ENCODE measurements at places on chromosomes 13 and 19. TPM values are rescaled to one million over a fixed set of nuclear protein-coding genes. Genes with fewer than 3 reads are reported as not detected.

Gene FUT6
- total RNA-seq: 0.19 TPM

- no peaks in the 10 kb centered on the region for H3K4me1 ChIP-seq
- H3K4me3 ChIP-seq: no peak overlapping the region
- H3K27ac ChIP-seq: no peak overlapping the region
- no peaks in the 10 kb centered on the region for H3K27me3 ChIP-seq
- no peaks in the 10 kb centered on the region for H3K36me3 ChIP-seq
These were observed 215.7 kb downstream of the KATNAL1 start for GRCh38 chr13:30091691-30092090.

Gene CEACAM19
- 9.9 TPM for total RNA-seq

Gene ZNF8
- total RNA-seq: 9.6 TPM

DNA sequence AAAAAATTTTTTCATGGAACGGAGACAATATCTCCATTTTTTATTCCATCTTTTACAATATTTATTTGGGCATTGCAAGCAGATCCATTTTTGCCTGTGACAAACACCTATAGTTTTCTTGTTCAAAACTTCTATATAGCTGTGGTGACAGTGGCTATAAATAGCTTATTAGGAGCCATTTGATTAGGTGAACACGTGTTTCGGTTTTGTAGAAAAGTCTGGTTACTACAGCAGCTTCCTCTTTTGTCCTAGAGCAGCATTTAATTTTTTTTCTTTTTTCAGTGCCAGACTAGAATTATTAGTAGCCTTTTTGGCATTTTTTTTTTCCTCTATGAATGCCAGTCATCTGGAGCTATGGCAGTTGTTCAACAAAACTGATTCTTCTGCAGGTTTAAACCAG lies 123.5 kb downstream of the RXFP2 start:
- no peak overlapping the region for H3K27ac ChIP-seq
- DNase-seq: no peak
- no peaks in the 10 kb centered on the region for H3K36me3 ChIP-seq
- no peaks in the 10 kb centered on the region for H3K4me1 ChIP-seq

GRCh38 chr19:2693492-2694160 lies 8.9 kb downstream of the GNG7 start:
- H3K27me3 ChIP-seq: no peaks in the 10 kb centered on the region
- H3K27ac ChIP-seq: no peak overlapping the region
- H3K4me1 ChIP-seq: peaks cover 16% of the 10 kb centered on the region

Gene KLK13
- total RNA-seq: 7.8 TPM

DNA sequence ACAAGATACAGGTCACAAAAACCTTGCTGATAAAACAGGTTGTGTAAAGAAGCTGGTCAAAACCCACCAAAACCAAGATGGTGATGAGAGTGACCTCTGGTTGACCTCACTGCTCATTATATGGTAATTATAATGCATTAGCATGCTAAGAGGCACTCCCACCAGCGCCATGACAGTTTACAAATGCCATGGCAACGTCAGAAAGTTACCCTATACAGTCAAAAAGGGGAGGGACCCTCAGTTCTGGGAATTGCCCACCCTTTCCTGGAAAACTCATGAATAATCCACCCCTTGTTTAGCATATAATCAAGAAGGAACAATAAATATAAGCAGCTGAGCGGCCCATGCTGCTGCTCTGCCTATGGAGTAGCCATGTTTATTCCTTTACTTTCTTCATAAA lies 434.1 kb downstream of the ZNF536 start:
- no peaks in the 10 kb centered on the region for H3K4me1 ChIP-seq
- H3K27ac ChIP-seq: no peak overlapping the region

- no peak for DNase-seq
- H3K4me3 ChIP-seq: no peak overlapping the region
- H3K4me1 ChIP-seq: no peaks in the 10 kb centered on the region
- H3K27ac ChIP-seq: no peak overlapping the region
- no peaks in the 10 kb centered on the region for H3K36me3 ChIP-seq
These were observed 8.2 kb upstream of the UBL3 start for GRCh38 chr13:29858667-29859066.

- H3K4me3 ChIP-seq: no peak overlapping the region
- no peaks in the 10 kb centered on the region for H3K27me3 ChIP-seq
These were observed 2448.7 kb upstream of the PCDH20 start for GRCh38 chr13:63864171-63864902.

Gene MBD3L3
- total RNA-seq: 2.6 TPM

Gene SLITRK1
- total RNA-seq: 0.06 TPM

- no peak overlapping the region for H3K27ac ChIP-seq
- DNase-seq: no peak
- no peaks in the 10 kb centered on the region for H3K4me1 ChIP-seq
These were observed 23.0 kb downstream of the PIAS4 start for GRCh38 chr19:4030552-4030951.

Gene CGB3
- not detected for total RNA-seq

- no peaks in the 10 kb centered on the region for H3K36me3 ChIP-seq
- H3K4me3 ChIP-seq: no peak overlapping the region
- no peak overlapping the region for H3K27ac ChIP-seq
- no peak for DNase-seq
These were observed 61.7 kb upstream of the WASF3 start for GRCh38 chr13:26495750-26496149.

- no peaks in the 10 kb centered on the region for H3K27me3 ChIP-seq
- H3K4me1 ChIP-seq: peaks cover 7% of the 10 kb centered on the region
- no peak for DNase-seq
- H3K36me3 ChIP-seq: no peaks in the 10 kb centered on the region
- H3K4me3 ChIP-seq: no peak overlapping the region
- no peak overlapping the region for H3K27ac ChIP-seq
These were observed 19.9 kb downstream of the STARD13 start for GRCh38 chr13:33265607-33266006.

DNA sequence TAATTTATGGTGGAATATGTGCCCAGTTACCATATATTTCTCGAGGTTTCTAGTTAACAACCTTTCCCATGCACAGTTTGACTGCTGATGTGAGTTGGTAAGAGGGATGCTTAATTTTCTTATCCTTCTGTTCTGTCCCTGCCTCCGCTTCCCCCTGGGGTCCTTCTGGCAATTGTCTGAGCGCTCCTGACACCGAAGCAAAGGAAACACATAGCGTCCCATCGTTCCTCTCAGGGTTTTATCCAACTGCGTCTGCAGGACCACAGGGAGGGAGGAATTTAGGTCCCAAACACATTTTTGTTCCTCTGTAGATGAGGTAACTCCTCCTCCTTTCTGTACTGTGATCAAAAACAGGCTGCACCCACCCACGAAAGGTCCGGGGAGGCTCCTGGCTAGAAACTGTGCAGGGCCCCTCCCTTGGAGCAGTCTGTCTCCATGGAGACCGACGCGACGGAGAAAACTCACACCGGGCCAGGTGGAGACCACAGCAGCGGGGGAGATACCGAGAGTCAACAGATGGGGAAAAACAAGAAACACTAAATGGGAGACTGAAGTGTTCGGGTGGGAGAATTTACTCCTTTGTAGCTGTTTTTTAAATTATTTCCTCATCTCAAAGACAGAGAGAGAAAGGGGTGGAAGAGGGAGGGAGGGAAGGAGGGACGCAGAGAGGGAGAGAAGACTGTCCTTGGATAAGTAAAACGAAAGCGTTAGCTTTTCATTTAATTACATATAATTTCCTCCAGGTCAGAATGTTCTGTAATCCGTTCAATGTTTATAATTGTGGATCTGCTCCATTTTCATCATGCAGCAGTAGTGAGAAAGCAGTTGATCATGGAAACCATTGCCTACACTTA lies 191.8 kb upstream of the NBEA start:
- H3K36me3 ChIP-seq: no peaks in the 10 kb centered on the region
- no peaks in the 10 kb centered on the region for H3K27me3 ChIP-seq
- no peak overlapping the region for H3K27ac ChIP-seq
- DNase-seq: peak; percentile 58
- no peaks in the 10 kb centered on the region for H3K4me1 ChIP-seq

Gene PROZ
- total RNA-seq: 0.63 TPM

- no peak overlapping the region for H3K4me3 ChIP-seq
- H3K27ac ChIP-seq: no peak overlapping the region
These were observed 1109.6 kb upstream of the ATXN8OS start for GRCh38 chr13:68998056-68998455.

DNA sequence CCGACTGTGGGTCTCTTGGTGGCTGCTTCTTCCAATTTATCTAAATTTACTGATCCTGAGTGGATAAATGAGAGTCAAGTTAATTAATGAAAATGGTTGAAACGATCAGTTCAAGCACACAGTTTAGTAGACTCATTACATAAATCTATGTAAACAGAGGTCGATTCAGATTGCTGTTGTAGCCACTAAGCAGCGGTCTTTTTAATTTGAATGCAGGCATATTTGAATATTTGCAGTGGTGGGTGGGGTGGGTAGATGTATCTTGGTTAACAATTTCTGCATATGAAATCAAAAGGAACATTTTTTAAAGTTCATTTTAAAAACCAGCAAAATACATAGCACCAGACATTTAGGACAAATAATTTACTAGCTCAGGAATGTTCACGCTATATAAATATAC lies 325.9 kb downstream of the KLF12 start:
- no peak for DNase-seq
- no peak overlapping the region for H3K27ac ChIP-seq
- H3K4me1 ChIP-seq: no peaks in the 10 kb centered on the region
- H3K4me3 ChIP-seq: no peak overlapping the region
- H3K27me3 ChIP-seq: no peaks in the 10 kb centered on the region

- no peak overlapping the region for H3K4me3 ChIP-seq
- no peaks in the 10 kb centered on the region for H3K4me1 ChIP-seq
- no peaks in the 10 kb centered on the region for H3K27me3 ChIP-seq
- no peak overlapping the region for H3K27ac ChIP-seq
- H3K36me3 ChIP-seq: no peaks in the 10 kb centered on the region
These were observed 28.5 kb downstream of the AP1M1 start for GRCh38 chr19:16226184-16226591.

Gene LIM2
- total RNA-seq: not detected

Gene MYH14
- total RNA-seq: 7.9 TPM

- no peaks in the 10 kb centered on the region for H3K27me3 ChIP-seq
- no peak for DNase-seq
- no peak overlapping the region for H3K4me3 ChIP-seq
- H3K4me1 ChIP-seq: peaks cover 3% of the 10 kb centered on the region
- no peaks in the 10 kb centered on the region for H3K36me3 ChIP-seq
These were observed 15.8 kb upstream of the GARIN5A start for GRCh38 chr19:50492303-50493052.

DNA sequence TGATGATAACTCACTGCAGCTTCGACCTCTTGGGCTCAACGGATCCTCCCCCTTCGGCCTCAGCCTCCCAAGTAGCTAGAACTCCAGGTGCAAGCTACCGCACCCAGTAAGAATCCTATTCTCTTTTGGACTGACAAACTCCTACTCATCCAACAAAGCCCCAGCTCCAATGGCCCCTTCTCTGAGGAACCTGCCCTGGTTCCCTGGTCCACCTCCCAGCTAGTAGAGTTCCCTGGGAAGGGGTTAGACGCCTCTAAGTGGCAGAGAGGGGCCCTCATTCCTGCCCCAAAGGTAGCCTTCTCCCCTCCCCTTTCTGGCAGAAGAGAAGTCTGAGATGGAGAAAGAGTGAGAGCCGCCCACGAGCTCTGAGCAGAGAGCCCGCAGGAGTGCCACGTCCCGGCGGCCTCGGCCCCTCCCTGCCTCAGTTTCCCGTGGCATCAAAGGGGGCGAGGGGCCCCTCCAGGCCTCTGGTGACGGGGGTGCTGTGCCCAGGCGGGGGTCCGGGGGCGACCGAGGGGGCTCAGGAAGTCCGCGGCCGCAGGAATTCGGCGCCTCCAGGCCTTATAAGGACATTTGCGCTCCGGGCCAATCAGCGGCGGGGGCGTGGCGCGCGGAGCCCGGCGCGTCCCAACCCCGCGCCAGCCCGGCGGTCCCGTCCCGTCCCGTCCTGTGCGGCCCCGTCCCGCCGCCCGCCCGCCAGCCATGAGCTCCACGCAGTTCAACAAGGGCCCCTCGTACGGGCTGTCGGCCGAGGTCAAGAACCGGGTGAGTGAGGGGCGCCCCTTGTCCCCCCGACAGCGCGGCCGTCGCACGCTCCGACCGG lies at the start of gene CNN2:
TSS of gene CNN2 (plus strand) at position 649 of the 823 bp plus-strand sequence. CDS start at position 703, 54 bp downstream.
- H3K27ac ChIP-seq: peak within 1 kb of the TSS; percentile 75
- peaks cover 20% of the 10 kb centered on the region for H3K4me1 ChIP-seq
- H3K36me3 ChIP-seq: no peaks in the 10 kb centered on the region
- peak; percentile 82 for DNase-seq

Gene BRME1
- 26.3 TPM for total RNA-seq

Gene LRRC63
- total RNA-seq: 4.6 TPM

DNA sequence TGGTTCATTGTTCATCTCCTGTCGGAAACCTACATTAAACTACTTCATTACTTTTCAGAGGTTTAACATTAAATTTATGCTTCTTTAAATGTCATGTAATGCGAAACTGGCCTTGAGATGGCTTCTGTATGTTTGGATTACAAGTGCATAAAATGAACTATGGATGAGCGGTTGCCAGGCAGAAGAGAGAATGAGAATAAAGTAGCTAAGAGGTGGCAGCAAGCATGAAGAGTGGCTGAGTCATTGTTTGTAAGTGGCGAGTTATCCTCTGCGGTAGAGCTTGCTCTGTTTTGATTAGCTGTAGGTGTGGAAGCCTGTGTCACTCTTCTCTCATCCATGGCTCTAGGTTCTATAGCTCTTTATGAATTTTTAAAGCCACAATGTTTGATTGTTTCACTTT lies 1139.6 kb upstream of the PCDH9 start:
- H3K27ac ChIP-seq: no peak overlapping the region
- H3K4me3 ChIP-seq: no peak overlapping the region
- DNase-seq: no peak
- H3K4me1 ChIP-seq: no peaks in the 10 kb centered on the region

- H3K27me3 ChIP-seq: no peaks in the 10 kb centered on the region
- no peaks in the 10 kb centered on the region for H3K4me1 ChIP-seq
- no peaks in the 10 kb centered on the region for H3K36me3 ChIP-seq
- H3K27ac ChIP-seq: no peak overlapping the region
- H3K4me3 ChIP-seq: no peak overlapping the region
These were observed 258.5 kb downstream of the DLEU7 start for GRCh38 chr13:50584856-50585580.

DNA sequence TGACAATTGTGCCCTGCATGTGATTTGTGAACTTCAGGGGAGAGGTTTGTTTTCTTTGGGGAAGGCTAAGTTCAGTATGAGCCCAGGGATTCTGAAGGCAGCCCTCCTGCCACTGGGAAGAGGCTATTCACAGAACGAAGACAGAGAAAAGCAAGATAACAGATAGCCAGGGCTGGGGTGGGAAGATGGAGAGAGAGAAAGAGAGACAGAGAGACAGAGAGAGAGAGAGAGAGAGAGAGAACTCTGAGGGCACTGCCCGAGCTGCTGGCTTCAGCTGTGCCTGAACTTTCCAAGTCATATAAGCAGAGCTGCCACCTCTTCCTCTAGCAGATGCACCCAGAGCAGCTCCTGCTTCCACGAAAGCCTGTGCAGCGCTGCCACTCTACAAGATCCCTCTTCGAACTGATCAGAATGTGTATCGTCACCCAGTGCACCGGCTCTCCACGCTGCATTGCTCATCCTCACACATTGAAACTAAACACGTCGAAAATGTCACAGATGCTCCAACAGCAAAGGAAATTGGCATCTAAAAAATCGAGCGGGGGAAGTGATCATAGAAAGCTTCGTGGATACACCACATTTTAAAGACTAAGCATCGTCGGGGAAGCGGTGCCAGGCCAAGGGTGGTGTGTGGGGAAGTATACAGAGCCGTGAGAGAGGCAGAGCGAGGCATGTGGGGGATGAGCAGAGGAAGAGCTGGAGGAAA lies 81.8 kb upstream of the SIAH3 start:
- H3K4me3 ChIP-seq: no peak overlapping the region
- no peak for DNase-seq
- no peaks in the 10 kb centered on the region for H3K36me3 ChIP-seq
- no peaks in the 10 kb centered on the region for H3K4me1 ChIP-seq
- no peak overlapping the region for H3K27ac ChIP-seq
- H3K27me3 ChIP-seq: no peaks in the 10 kb centered on the region

GRCh38 chr13:75415694-75416093 lies 66.3 kb downstream of the TBC1D4 start:
- no peak overlapping the region for H3K27ac ChIP-seq
- H3K27me3 ChIP-seq: no peaks in the 10 kb centered on the region
- H3K36me3 ChIP-seq: no peaks in the 10 kb centered on the region
- no peak overlapping the region for H3K4me3 ChIP-seq

Gene OR7D2
- total RNA-seq: 0.79 TPM

Gene PPP1R12C
- 184 TPM for total RNA-seq

Gene SH2D3A
- 7.4 TPM for total RNA-seq
